CD4-positive, alpha-beta T cell treated with Interleukin-1 beta for 1 hour (primary cell): ENCODE measurements at places on chromosomes 6 and 20.

DNA sequence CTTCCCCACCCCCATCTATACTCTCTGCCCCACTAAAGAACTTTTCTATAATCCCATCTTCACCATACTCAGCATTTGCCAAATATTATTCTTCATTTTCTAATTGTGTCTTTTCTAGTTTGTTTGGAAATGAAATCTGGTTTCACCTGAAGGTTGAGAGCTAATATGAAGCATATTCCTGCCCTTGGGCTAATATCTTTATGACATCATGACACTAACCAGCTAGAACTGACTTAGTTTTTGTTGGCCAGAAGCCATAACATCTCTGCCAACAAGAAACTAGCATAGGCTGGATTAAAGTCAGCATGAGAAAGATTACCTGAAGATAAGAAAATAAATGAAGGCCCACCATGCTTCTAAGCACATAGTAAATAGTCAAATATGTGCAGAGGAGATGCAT, 16.7 kb downstream of the UNC5CL start:
- no peak for DNase-seq

GRCh38 chr6:45984788-45985425, 30.8 kb downstream of the CLIC5 start:
- DNase-seq, result no peak

- DNase-seq, result no peak
Measured at GRCh38 chr20:32642257-32643046, 31.3 kb downstream of the C20orf203 start.

DNA sequence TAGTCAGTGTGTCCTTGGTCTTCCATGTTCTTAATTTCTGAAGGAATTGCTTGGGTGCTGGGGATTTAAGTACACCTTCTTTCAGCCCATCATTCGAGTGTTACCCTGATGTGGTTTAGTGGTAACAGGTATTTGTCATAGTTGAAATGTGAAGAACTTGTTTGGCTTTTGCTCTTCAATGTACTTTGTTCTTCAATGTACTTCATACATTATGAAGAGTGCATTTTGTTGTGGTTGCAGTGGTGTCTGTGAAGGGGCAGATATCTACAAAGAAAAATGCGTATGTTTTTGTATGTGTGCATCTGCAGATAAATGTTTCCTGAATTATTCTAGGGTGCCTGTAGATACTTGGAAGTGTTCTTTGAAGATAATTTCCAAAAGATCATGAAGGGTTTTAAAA, 111.2 kb upstream of the SUPT3H start:
- peak; percentile 17 for DNase-seq

DNA sequence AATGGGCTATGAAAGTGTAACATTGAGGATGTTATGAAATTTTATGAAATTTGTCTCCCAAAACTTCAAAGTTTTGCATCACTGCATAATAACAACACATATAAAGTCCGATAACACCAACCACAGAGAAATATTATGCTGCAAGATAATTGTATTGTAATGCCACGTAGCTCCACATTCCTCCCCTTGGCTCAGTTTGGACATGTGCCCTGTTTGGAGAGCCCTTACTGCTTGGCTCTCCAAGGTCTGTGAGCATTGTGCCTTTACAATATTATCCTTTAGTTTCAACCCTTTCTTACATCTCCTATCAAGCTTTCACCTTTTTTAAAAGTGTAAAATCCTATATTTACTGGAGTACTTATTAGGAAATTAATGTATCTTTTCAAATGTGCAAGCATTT, 10.8 kb downstream of the HBS1L start:
- DNase-seq, result no peak

DNA sequence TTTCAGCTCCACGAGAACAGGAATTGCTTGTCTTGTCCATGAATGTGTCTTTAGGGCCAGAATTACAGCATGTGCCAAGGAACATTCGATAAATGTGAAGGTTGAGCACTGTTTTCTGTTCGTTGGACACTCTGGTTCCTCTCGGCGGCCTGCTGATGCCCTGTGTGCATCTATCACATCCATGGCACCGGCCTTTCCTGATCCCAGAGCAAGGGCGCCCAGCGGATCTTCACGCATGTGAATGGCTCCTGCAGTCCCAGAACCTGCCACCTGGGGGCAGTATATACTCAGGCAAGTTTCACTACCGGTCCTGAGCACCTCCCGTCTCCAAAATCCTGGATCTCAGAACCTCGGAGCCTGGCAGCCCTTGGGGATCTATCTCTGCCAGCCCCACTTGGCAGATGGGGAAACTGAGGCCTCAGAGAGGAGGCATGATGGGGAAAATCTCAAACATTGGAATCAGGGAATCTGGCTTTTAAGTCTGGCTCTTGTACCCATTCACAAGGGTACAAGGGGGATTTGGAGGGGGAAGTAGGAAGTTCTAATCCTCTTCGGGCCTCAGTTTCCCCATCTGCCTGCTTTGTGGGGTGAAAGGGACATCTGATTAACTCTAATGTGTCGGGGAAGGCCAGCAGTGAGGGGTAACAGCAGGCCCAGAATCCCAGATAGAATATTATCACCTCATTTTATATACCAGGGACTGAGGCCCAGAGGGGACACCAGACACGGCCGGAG, 4.3 kb upstream of the CEBPB start:
- DNase-seq, result peak; percentile 79

- DNase-seq, result no peak
Measured at GRCh38 chr6:21772884-21773575, 179.5 kb downstream of the SOX4 start.

DNA sequence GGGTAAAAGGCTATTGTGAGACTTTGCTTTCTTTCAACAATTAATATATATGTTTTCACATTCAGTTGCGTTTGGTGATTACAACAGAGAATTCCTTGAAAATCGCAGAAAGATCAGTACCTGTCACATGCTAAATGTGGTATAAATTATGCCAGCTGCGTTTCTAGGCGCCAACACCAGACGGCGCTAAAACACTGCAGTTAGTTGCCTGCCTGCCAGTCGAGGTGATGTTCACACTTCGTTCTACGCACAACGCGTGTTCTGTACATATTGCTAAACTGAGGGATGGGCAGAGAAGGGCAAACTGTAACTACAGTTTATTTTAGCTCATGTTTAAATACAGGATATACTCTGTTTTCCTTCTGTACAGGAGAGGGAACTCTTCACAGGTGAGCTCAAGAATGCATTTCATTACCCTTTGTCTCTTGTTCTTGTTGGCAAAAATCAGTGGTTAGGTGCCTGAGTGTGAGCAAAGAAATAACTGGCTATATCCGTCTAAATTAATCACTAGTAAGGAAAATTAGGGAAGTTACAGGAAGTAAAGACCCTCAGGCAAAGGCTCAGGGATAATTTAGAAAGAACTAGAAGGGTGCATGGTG, 100.1 kb upstream of the RGS17 start:
- no peak for DNase-seq

- DNase-seq, result no peak
Measured at GRCh38 chr6:107305391-107305790, 154.0 kb downstream of the PDSS2 start.

- no peak for DNase-seq
Measured at GRCh38 chr20:37669773-37670236, 24.0 kb upstream of the CTNNBL1 start.

- no peak for DNase-seq
Measured at GRCh38 chr20:25319241-25320034, 71.2 kb downstream of the ABHD12 start.

DNA sequence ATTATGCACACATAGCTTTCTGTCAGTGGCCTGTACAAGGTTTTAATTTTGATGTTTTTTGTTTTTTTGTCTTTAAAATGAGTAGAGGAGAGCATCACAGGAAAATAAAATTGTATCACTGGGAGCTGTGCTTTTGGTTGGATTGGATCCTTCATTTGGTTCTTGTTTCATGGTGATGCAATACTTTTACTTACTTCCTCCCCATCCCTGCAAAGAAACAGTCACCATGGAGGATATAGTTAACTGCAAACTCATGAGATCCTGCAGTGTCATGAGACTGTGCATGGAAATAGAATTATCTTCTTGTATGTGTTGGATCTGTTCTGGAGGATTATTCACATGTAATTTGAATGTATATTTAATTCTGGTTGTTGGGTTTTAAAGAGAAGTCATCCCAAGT, 122.3 kb downstream of the JARID2 start:
- DNase-seq, result no peak

DNA sequence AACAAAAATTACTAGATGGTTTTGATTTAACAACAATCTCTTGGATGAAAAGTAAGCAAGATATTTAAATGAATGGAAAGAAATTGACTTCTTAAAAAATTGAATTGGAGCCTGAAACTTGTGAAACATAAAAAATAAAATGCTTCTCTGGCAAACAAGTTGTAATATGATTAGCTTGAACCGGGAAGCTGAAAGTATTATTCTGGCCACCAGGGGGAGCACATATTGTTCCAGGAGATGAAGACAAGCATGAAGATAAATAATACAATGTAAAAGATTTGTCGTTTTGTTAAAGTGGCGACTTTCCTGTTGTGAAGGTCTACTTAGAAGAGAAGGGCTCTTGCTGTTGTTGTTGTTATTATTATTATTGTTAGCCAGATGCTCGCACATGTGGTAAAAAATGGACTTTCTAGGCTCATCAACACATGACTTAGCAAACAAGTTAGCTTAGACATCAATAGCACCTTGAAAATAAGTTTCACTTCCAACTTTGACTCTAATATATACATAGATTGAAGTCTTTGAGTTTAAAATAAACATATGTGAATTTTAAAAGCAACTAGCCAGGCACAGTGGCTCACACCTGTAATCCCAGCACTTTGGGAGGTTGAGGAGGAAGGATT, 14.2 kb downstream of the PAX1 start:
- DNase-seq, result no peak

DNA sequence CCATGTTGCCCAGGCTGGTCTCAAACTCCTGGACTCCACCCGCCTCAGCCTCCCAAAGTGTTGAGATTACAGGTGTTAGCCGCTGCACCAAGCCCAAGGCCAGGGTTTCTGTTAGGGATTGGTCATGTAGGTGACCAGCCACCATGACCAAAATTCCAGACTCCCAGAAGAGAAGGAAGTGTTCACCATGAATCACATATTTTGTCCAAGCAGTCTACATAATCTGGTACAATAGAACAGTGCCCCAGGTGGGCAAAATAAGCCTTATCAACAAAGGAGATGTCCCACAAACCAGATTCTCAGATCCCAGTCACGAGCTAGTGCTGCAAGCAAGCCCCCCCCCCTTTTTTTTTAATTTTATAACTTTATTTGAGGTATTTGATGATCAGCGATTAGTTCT, 20.0 kb downstream of the ZNF341 start:
- DNase-seq, result no peak

- no peak for DNase-seq
Measured at GRCh38 chr6:138882369-138883017, 86.6 kb downstream of the ECT2L start.

- no peak for DNase-seq
Measured at GRCh38 chr6:14860774-14861173, 385.1 kb upstream of the JARID2 start.

DNA sequence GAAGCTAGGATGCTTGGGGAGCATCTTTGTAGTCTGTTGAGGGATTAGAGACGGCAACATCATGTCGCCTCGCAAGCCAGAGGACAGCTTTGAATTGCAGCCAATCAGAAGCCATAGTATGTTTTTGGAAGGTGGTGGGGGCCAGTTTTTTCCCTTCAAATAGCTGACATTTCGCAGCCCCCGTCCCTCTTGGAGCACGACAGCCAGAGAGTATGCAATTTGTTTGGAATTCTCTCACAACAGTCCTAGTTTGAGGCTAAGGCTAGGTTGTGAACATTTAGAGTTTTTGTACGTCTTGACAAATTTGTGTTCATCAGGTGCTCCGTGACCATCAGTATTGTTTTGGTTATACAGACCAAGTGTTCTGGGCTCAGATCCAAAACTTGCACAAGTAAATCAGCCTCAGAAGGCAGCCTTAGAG, 83.3 kb downstream of the PLCB1 start:
- DNase-seq, result no peak

GRCh38 chr6:113994934-113995342, 24.0 kb upstream of the HDAC2 start:
- peak; percentile 49 for DNase-seq

- no peak for DNase-seq
Measured at GRCh38 chr6:99960027-99960426, 34.0 kb downstream of the MCHR2 start.

GRCh38 chr6:50353603-50354002, 303.9 kb upstream of the DEFB112 start:
- no peak for DNase-seq

- peak; percentile 59 for DNase-seq
Measured at GRCh38 chr6:31399589-31400466, 3.6 kb upstream of the MICA start.

DNA sequence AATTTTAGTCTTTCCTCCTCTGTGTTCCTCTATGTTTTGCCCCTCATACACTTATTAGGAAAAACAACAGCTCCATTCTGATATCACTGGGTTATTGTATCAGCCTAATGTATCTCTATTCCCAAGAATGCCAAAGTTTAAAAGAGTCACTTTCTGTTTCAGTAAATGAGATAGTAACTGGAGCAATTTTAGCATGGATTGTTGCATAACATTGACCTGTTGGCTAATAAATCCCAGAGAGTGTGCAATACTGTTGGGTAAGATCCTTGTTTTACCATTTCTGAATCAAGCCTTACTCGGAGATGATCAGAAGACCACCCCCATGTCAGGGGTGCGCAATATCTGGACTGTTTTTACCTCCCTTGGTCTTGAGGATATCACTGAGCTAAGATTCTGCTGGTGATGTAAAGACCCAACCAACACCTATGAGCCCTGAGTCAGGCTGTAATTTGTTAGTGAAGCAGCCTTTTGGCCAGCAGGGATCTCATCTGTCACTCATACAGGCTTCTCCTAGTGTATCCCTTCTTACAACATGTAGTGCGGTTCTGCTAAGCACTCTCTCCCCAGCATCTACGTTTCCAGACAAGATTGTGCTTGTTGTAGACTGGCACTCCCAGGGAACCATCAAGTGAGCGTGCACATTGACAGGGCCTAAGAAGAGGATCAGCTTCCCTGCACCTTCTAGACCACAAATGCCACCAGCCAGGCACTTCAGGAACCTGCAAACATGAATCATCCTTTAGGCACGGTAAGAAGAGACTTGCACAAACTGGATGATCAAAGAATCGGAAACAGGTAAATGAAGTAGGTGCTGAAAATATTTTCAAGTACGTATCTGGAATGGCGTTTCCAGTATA, 11.5 kb upstream of the IPCEF1 start:
- no peak for DNase-seq

DNA sequence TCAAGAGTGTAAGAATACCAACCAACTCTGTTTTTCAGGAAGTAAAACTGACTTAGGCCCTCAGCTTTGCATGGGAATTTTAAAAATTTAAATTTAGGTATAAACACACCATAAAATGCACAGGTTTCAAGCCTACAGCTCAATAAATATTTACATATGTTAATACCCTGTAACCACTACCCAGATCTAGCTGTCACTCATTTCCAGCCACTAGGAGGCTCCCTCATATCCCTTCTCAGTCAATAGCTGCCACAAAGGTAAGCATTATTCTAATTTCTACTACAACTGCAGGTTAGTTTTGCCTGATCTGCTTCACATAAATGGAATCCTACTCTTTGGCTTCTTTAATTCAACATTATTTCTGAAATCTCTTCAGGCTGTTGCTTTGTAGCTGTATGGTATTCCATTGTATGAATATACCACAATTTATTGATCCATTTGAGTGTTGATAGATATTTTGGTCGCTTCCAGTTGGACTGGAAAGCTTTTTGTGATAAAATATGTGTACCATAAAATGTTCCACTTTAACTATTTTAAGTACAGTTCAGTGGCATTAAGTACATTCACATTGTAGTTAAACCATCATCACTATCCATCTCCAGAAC, 32.5 kb upstream of the MEI4 start:
- no peak for DNase-seq
